Hematopoietic multipotent progenitor cell treated with erythropoietin and hydrocortisone succinate and interleukin-3 and kit ligand, for 8 days (in vitro differentiated cells): ENCODE measurements at places on chromosomes 11 and 22.

GRCh38 chr11:114262681-114263512, 33.3 kb upstream of the NNMT start:
- DNase-seq = peak; percentile 65

- DNase-seq = no peak
Observed at GRCh38 chr11:111045874-111046273, 199.7 kb upstream of the POU2AF2 start.

DNA sequence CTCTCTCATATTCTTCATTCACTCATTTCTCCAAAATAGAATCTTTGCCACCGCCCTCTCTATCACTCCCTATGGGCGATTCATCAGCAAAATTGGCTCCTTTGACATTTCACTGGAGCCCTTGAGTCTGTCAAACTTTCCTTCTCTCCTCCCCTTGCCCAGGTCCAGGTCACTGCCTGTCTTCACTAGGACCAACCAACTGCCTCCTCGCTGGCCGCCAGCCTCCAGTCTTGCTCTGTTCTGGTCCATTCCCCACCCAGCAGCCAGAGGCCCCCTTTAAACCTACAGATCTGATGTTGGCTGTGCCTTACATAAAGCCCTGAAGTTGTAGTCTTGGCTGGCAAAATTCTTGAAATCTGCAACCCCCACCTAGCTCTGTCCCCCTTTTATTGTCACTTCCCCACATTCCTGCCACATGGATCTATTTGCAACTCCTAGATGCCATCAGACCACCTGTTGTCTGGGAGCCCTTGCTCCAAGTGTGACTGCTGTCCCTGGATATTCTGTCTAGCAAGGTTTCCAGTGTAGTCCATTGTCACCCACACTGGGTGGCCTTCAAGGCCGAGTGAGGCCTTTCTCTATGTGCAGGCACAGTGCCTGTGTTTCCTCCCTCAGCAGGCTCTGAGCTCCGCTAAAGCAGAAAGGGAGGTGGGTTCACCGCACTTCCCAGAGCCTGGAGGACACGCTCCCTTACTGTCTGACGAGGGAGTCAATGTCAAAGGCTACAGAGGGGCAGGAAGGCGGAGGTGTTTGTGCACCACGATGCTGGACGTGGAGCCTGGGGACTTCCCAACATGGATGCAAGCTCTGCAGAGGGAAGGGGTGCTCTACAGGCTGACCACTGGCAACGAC, 25.5 kb downstream of the MYEOV start:
- DNase-seq = no peak

DNA sequence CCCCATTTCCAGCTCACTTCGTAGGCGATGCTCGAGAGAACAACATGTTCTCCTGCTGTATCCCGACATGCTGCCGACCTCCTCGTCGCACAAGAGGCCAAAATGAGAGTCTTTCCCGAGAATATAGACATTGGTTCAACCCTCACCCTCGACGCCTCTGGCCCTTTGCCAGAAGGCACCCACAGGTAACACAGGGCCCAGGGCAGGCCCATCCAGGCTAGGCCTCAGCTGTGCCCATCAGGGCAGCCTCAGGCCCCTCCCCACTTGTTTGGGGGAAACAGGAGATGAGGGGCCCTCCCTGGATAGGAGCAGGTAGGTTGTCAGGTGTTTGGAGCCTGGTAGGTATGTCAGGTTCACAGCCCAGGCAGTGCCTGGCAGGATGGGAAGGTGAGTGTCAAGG, 2.7 kb upstream of the RGL4 start:
- DNase-seq = no peak

DNA sequence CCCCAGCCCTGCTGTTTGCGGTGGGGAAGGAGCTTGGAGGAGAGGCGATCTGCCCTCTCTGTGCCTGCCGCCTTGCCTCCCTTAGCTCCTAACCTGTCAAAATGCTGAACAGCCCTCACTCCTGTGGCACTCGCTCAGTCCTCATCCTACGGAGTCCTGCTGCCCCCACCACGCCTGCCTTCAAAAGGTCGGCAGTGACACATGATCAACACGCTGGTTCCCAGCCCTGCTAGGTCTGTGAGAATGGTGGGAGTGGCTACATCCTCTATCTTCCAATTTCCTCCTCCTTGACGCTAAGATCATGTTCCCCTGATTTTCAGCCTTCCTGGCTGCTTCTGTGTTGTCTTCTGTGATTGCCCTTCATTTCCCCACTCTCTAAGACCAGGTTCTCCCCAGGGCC, 120.2 kb upstream of the TBCEL start:
- no peak for DNase-seq

GRCh38 chr11:47850337-47850736, 2.2 kb upstream of the NUP160 start:
- no peak for DNase-seq
